ENCODE measurements at places on chromosomes 1 and 21.

- peak; percentile 21 for DNase-seq
These were observed 85.7 kb downstream of the NRDC start for GRCh38 chr1:51792864-51793263.

DNA sequence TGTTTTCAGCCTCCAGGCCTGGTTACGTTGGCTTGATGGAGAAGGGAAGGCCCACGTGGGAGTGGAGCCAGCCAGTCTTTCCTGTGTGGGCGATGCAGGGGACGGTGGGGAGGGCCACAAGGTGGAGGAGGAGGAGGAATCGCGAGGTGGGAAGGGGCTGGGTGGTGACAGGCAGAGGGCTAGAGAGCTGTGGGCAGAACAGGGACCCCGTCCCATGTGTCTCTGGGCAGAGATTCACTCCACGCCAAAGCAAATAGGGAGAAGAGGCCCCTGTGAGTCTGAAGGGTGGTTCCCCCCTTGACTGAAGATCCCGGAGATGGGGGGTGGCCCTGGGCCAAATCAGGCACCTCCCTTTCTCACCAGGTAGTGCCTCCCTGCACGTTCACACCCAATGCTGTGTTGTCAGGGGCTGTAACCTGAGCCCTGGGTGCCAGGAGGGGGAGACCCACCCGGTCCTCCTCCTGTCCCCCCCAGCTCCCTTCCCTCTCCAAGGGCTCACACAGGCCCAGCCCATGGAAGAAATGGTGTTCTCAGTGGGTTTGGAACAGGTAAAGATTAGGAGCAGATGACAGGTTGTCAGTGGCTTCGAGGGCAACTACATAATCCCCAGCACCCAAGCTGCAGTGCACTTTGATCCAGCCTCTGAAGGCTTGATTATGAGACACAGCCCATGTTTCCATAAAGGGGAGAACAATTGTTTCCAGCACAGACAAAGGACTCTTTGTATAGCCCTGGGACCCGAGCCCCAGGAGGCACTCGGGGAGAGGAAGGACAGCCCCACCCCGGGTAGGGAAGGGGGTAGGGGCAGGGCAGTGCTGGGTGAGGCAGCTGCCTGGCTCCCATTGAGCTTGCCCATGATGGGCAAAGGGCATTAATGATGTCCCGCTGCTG, 37.7 kb upstream of the GPR37L1 start:
- DNase-seq = no peak

DNA sequence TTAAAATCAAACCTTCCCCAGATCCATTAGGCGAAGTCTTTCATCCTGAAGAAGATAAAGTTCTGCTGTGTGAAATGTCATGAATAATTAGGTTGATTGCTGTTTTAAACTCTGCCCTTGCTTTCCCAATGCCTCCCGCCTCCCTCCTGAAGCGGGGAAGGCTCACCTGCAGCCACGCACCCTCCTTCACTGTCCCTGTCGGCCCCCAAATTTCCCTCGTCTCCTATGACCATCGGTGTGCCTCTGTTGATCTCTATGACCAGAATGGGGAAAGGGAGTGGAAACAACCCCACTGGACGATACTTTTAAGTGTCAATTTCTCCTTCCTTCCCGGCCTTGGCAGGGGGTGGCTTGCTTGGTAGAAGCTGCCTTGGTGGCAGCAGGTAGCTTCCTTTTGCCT, 35.1 kb downstream of the LHX4 start:
- no peak for DNase-seq

GRCh38 chr21:38989379-38989744, 183.6 kb downstream of the ETS2 start:
- no peak for DNase-seq

DNA sequence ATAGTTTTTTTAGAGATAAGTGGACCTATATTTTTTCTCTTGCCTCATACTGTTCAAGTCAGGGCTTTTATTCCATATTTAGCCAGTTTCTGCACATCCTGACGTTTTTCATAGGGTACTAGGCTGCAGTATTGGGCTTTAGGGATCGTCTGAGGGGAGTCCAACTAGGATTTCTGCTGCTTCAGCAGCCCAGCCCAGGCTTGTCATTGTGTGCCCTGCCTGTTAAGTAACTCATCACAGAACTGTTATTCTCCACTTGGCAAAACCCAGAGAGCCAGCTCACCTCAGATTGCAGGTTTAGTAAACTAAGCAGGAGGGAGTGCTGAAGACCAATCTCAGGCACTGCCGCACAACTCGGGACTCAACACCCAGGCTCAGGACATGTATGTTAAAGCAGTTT, 2.8 kb downstream of the GALNT2 start:
- DNase-seq = no peak

DNA sequence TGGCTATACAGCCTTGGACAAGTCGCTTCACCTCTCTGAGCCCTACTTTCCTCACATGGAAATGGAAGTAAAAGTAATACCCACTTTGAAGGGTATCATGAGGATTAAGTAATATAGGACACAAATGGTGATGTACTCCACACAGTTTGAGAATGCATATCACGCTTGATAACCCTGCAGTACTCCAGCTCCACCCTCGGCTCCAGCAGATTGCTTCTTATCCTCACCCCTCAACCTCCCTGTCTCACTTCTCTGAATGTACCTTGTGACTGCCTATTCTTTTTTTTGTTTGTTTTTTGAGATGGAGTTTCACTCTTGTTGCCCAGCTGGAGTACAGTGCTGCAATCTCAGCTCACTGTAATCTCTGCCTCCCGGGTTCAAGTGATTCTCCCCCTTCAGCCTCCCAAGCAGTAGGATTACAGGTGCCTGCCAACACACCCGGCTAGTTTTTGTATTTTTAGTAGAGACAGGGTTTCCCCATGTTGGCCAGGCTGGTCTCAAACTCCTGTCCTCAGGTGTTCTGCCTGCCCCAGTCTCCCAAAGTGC, 55.5 kb downstream of the LDLRAD2 start:
- peak; percentile 80 for DNase-seq

GRCh38 chr1:223312705-223313414, 51.1 kb downstream of the SUSD4 start:
- no peak for DNase-seq

GRCh38 chr1:100868364-100868995, 26.2 kb downstream of the EXTL2 start:
- peak; percentile 71 for DNase-seq

DNA sequence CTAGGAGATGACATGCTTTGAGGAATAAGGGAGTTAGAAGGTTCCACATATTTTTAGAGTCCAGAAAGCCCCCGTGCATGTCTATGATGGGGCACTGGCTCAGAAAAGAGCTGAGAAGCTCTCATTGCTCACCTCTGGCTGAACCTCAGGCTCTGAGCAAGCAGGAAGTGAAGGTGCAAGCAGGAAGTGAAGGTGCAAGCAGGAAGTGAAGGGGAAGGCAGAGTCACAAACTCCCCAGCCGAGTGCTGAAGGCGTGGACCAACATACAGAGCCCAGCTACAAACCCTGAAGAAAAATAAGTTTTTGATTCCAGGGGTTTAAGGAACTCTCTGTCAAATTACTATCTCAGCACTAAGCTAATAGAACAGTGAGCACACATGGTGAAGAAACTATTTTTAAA, 7.0 kb downstream of the KRTAP10-8 start:
- no peak for DNase-seq

GRCh38 chr1:22507587-22507986, 55.7 kb upstream of the EPHA8 start:
- DNase-seq = no peak

GRCh38 chr1:61993331-61993961, 201.2 kb upstream of the L1TD1 start:
- DNase-seq = no peak

GRCh38 chr1:6485168-6486101, 6.0 kb downstream of the PLEKHG5 start:
- no peak for DNase-seq

GRCh38 chr1:207956986-207957385, 46.1 kb upstream of the CD34 start:
- DNase-seq = no peak

DNA sequence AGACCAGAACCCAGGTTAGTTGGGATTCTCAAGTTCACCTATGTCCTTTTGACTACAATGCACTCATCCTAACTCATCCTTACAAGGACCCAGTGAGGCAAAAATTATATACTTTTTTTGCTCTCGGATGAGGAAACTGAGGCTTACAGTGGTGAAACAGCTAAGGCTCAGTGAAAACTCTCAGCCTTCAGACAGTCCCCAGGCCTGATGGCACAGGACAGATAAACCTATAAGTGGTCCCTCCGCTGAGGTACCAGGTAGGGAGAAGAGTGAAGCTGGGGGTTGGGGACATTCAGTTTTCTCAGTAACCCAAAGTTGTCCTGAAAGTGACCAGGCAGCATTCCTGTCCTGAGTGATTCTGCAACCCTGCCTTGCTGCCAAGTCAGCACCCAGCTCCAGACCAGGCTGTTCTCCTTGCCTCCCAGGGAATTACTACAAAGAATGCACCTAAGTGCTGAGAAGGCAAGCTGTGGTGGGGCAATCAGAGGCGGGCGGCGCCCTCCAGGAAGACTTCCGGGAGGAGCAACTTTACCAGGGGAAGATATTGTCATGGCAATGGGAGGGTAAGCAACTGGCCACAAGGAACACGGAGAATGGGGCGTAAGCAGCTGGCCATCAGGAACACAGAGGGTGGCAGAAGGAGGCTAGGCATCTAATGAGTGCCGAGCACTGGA, 4.6 kb downstream of the TENT5B start:
- DNase-seq = no peak

GRCh38 chr1:183881387-183882131, 76.6 kb downstream of the RGL1 start:
- no peak for DNase-seq

Measured in hematopoietic multipotent progenitor cell treated with erythropoietin and hydrocortisone succinate and interleukin-3 and kit ligand, for 6 days (in vitro differentiated cells).